ENCODE measurements at places on chromosomes 7 and 10.

DNA sequence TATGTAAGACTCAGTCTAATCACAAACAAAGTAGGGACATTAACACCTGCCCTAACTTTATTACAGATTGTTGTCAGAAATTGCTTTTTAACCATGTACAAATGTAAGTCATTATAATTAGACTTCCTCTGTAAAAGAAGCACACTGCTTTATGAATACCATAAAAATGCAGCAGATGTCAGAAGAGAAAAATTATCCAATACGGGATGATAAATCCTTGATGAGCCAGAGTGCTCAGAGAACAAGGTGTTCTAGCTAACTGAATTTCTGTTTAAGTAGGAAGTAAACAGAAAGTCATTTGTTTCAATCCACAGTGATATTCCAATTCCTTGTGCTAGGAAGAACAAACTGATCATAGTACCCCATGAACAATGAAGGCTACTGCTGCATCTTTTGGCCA, 54.6 kb upstream of the BMPER start:
- DNase-seq: no peak

DNA sequence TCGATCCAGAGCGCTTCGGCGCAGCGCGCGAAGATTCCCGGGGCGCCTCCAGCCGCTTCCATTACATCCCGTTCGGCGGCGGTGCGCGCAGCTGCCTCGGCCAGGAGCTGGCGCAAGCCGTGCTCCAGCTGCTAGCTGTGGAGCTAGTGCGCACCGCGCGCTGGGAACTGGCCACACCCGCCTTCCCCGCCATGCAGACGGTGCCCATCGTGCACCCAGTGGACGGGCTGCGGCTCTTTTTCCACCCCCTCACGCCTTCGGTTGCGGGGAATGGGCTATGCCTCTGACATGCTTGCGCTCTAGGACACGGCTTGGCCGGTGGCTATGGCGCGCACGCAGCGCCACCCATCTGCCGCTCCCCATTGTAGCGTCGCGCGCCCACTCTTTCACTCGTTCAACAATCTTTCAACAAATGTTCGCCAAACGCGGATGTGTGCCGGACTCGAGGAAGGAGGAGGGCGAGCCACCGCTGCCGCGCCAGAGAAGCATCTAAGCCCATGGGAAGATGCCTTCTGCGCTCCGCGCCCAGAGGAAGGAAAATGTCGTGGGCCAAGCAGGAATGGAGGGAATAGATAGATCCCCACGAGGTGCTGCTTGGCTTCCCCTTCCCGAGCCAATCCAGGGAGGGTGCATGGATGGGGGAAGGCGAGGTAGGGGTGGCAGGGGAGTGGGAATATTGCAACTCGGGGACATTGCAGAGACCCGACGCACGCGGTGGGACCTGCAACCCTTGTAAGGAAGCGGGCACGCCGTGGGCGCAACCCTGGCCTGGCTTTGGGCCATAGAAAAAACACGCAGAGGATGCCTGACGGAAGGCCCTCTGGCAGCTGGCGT, 5.1 kb upstream of the CYP26A1 start:
- no peak for DNase-seq

DNA sequence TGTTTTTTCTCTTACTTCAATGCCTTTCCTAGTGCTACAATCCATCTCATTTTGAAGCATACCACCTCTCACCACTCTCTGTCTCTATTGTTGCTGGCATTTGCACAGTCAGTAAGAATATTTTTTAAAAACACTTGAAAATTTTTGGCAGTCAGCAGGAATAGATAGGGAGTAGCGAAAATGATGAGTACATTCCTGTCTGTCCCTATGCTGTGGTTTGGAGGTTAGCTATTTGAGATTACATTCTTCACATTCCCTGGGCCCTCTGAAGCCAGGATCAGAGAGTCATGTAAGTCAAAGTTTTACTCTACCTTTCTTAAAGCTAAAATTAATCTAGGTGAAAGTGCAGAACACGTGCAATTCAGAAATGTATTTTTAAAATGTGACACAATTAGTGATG, 53.0 kb upstream of the MAGI2 start:
- DNase-seq: no peak

GRCh38 chr7:91007371-91007770, 256.9 kb upstream of the FZD1 start:
- no peak for DNase-seq

GRCh38 chr7:67547183-67547907, 550.7 kb downstream of the TYW1 start:
- DNase-seq: no peak

GRCh38 chr10:121335386-121335925, 262.8 kb downstream of the FGFR2 start:
- DNase-seq: no peak

GRCh38 chr7:38833329-38833728, 75.7 kb downstream of the VPS41 start:
- no peak for DNase-seq

GRCh38 chr10:44569193-44570091, 184.5 kb upstream of the CXCL12 start:
- no peak for DNase-seq

DNA sequence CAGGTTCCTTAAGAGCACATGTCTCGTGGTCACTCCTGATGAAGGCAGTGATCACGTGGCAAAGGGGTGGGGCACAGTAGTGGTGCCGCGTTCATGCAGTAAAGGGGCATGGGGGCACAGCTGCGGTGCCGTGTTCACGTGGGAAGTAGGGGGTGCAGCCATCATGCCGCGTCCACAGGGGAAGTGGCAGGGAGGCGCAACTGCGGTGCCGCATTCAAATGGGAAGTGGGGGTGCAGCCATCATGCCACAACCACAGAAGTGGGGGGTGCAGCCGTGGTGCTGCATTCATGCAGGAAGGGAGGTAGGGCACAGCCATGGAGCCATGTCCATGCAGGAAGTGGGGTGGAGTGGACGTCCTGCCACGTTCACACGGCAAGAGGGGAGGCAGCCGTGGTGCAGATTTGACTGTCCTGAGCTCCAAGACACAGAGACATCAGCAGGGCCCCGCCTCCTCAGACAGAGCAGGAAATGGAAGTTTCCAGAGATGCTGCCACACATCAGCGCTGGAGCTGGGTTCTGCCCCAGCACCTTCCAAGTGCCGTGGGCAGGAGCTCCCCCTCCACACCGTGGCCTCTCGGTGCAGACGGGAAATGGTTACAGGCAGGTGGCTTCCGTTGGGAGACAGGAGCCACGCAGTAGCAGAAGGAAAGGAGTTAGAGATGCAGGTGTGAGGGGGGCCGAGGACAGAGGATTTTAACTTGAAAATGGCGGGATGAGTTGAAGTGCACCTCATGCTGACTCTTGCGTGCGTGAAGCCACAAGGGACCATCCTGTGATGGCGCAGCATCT, 95.0 kb upstream of the DDC start:
- peak; percentile 34 for DNase-seq

DNA sequence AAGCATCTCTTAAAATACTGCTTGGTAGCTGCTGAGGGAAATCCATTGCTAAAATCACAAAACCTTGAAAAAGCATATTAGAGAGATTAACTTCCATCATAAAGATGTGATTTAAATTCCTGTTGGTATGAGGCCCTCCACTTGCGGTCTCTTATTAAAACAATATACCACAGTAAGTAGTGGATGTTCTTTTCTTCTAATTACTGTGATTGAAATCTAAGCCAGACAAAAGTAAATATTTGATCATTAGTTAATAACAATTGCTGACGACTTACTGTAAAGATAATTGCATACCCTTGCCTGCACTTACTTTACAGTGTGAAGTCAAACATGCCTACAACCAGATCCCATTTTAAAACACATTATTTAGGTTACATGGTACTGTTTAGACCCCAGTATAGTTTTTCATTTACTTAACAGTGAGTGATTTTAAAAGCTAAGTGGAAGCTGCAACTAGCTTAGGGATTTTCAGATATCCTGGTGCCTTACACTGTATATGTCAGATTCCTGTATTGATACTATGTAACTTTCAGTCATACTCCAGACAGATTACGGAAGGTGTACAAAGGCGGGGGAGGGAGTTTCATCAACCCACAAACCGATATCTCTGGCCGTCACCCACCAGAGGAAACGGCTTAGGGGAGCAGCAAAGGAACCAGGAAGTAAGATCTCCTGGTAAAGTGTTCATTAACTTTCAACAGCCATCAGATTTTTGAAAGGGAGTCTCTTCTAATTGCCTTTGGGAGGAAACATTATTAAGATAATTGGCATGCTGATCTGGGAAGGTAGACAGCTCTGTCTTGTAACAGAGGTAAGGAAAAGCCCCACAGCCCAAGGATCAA, 986 bp downstream of the NRP1 start:
- no peak for DNase-seq

GRCh38 chr7:51209426-51209825, 107.2 kb downstream of the COBL start:
- DNase-seq: no peak

DNA sequence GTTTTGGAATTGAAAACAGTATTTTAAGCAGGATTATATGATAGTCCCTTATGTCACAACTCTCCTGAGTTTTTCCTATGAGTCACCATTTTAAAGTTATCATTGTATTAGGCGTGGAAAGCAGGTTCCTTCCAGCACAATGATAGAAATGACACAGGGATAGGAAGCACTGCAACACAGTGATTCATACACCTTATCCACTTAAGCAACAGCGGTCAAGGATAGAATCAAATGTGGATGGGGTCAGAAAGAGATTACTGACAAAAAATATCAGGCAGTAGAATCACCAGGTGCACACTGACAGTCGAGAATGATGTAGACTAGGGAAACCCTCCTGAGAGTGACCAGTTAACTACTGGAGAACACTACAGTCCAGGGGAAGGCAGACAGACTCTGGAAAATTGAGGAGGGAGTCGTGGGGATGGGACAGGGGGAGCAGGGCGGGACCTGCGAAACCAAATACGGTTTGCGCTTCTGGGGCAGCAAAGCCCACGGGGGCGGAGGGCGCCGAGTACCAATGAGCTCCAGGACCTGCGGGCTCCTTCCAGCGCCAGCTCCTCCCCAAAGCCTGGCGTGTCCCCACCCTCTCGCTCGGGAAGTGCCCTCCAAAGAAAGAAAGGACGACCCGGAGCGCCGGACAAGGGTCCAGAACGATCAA, 479 bp downstream of the PNPLA8 start:
- no peak for DNase-seq

DNA sequence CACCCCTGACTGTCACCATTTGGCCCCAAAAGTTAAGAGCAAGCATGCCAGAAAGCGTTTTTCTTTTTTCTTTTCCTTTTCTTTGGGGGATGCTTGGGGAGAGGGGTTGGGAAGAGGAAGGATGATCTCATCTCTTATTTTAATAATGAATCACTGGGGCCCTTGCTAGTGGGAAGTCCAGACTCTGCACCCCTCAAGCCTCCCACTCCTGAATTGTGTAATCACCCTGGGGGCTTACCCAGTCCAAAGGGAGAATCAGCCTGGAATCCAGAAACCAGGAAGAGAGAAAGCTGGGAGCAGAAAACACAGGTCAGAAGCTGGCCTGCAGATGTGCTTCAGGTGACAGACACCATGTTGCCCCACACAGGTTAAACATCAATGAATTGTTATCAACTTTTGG, 14.7 kb upstream of the HABP2 start:
- DNase-seq: no peak

DNA sequence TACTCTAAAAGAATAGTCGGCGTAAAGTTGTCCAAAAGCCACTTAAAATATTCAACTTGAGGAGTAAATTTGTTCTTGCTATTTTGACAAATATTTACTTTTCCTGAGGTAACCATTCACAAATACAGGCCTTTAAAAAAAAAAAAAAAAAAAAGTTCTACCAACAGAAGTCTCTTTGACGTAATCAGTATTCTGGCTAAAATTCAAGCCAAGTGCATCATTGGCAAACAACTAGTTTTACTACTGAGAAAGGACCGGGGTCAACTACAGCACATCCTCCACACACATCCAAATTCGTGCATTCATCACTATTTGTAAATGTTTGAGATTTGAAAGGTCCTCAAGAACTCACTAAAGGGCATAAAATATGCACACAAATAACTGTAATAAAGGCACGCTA, 2.0 kb downstream of the OAT start:
- no peak for DNase-seq

GRCh38 chr10:97498841-97499560, at the start of gene UBTD1:
TSS of gene UBTD1 (plus strand) at chr10:97498924. CDS start at chr10:97499204, 280 bp downstream.
- peak; percentile 10 for DNase-seq

GRCh38 chr7:40921589-40922315, 781.1 kb downstream of the INHBA start:
- DNase-seq: no peak

GRCh38 chr7:37377231-37377630, 71.4 kb downstream of the ELMO1 start:
- no peak for DNase-seq

DNA sequence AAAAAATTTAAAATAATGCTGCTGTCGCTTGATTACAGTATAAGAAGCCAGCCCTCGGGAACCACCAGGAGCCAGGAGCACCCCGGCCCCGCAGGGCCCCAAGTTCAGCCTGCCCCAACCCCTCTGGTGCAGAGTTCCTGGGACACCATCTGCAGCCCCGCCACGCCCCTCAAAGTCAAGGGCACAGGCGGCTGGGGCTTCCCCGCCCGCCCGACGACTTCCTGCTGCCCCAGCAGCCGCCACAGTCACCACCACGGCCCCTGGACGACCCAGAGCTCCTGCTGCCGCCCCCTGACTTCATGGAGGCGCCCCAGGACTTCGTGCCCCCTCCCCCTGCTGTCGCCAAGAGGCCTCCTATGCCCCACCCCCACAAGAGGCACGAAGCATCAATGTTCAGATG, 103.6 kb upstream of the PDSS1 start:
- DNase-seq: no peak

- no peak for DNase-seq
These were observed 170.0 kb upstream of the PHF14 start for GRCh38 chr7:10803720-10804119.

GRCh38 chr7:104412911-104413310, 84.5 kb downstream of the LHFPL3 start:
- DNase-seq: no peak

- no peak for DNase-seq
These were observed 103.0 kb downstream of the COL26A1 start for GRCh38 chr7:101465576-101466196.

DNA sequence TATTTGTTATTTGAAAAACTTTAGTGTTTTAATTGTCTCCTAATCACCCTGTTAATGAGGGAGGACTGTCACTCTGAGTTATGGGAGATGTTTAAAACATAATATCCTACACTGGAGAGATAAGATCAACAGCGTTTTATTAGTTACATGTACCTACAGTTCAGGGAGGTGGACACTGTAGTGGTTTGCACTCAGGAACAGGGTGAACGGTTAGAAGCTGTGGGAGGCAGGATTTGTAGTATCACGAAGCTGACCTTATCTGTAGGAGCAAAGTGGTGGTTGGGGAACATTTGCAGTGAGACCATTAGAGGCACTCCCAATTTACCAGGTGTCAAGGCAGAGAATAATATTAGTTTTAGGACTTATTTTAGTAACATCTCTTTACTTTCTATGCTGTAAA, 193.3 kb upstream of the KCND2 start:
- DNase-seq: no peak

DNA sequence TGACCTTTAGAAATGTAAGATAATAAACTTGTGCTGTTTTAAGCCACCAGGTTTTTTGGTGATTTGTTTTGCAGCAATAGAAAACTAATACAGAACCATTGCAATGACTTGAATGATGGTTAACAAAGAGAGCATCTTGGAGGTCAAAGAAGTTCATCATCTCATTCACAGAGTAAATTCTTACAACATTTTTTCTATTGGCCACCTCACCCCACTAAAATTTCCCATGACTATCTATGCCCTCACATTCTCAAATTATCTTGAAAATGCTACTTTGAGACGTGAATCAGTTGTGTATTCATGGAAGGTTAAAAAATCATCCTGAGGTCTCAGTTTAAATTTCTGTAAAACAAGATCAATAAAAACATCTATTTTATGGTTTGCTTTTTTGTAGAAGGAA, 754.2 kb downstream of the SORCS1 start:
- DNase-seq: no peak
